ENCODE measurements at places on chromosomes 13 and 19.

GRCh38 chr19:32624410-32624809, 43.4 kb downstream of the PDCD5 start:
- DNase-seq, result no peak

- no peak for DNase-seq
These were observed 36.7 kb downstream of the DOCK9 start for GRCh38 chr13:98941126-98941525.

- no peak for DNase-seq
These were observed 77.9 kb upstream of the UQCRFS1 start for GRCh38 chr19:29290853-29291252.

GRCh38 chr19:1296078-1296477, 10.4 kb downstream of the EFNA2 start:
- no peak for DNase-seq

DNA sequence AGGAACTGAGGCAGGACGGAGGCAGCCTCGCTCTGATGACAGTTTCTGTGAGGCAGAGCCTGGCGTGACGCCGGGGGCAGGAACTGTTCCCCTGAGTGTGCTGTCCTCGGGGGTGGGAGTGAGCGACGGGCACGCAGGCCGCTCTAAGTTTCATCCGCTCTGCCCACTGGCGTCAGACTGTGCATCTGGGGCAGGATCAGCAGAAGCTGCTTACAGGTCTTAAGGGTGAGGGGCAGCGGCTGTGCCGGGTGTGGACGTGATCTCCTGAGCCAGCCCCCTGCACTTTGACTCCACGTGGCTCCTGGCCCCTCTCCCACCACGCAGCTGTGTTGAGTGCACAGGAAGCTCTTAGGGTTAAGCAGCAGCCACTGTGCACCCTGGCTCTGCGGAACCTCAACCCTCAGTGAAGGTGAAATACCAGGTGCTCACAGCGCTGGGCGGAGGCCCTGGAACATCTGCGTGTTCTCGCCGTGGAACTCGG, 1.5 kb downstream of the GRK1 start:
- no peak for DNase-seq

DNA sequence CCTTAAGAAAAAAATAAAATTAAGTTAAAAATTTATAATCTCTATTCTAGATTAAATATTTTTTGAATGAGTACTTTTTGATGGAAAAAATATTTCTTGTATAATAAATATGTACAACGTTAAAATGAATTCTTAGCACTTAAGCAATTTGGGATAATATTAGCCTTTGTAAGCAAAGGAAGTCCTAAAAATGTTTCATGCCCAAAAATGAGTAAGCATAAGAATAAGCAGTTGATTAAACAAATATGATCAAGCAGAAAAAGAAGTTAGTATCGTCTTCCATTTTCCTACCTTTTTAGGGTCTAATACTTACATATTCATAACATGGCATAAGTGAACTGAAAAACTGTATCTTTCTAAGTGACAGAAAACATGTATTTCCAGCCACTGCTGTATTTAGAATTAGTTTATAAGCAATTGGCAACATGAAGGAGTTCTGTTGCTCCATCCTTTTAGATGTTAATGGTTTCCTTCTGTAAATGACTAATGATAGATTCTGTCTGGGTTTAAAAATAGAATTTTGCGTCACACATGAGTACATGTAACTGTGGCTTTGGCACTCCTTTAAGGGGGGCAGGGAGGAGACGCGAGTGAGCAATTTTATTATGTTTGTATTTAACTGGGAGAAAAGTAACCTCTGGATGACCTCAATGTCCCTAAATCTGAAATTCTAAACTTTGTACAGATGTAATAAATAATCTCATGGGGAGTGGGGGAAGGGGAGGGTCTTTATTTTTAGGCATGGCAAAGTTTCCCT, 237.4 kb downstream of the RGCC start:
- peak; percentile 97 for DNase-seq

DNA sequence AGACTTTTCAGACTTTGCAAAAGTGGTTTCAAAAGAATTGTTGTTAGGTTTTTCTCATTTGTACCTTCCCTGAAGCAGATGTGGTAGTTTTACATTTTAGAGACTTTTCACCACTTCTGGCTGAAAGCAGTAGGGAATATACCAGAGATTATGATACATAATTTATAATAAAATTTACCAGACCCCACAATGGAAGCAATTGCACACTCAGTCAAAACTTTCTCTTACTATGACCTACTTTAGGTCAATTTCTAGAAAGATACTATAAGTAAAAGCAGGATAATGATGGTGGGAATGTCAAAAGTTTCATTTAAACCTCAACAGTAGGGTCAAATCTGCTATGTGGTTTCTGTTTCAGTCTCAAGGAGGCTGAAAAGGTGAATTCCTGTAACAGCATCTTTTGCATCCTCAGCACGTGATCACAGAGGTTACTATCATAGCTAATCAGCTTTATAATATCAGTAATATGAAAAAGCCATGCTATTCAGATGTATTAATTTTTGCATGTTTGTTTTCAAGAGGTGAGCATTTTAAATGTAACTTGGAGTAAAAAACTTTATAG, 26.9 kb downstream of the PCCA start:
- no peak for DNase-seq

GRCh38 chr13:75307370-75307949, 174.5 kb downstream of the TBC1D4 start:
- no peak for DNase-seq

GRCh38 chr19:13806728-13807127, 11.5 kb downstream of the ZSWIM4 start:
- DNase-seq, result no peak

GRCh38 chr19:12872255-12872654, 9.0 kb downstream of the DNASE2 start:
- no peak for DNase-seq

GRCh38 chr19:5943045-5943444, 29.0 kb downstream of the CAPS start:
- no peak for DNase-seq

GRCh38 chr13:50374517-50374916, 359.3 kb downstream of the KCNRG start:
- no peak for DNase-seq

GRCh38 chr19:46748325-46749109, 2.3 kb upstream of the STRN4 start:
- peak; percentile 34 for DNase-seq

DNA sequence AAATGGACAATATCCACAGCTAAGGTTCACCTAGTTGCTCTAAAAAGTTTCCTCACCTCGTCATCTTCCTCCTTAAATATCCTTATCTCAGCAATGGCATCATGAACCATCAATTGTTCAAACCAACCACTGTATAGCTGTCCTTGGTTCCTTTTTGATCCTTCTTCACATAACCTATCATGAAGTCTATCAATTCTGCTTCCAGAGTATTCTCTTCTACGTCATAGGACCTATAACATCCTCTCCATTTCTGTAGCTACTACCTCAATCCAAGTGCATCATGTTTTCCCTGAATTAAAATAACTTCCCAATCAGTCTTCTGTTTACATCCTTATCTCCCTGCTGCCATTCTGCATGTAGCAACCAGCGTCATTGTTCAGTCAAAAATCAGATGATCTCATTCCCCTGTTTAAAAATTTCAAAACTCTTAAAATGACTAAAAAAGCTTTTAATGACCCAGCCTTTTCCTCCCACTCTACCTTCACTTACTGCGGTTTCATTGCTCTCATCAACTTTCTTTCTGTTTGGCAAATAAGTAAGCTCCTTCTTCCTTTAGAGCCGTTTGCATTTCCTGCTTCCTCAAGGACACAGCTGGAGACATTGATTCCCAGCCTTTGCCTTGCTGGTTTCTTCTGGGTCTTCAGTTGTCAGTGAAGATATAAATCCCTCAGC, 223.9 kb upstream of the MIR17HG start:
- no peak for DNase-seq

GRCh38 chr19:7480970-7481255, 7.9 kb downstream of the PEX11G start:
- DNase-seq, result no peak

DNA sequence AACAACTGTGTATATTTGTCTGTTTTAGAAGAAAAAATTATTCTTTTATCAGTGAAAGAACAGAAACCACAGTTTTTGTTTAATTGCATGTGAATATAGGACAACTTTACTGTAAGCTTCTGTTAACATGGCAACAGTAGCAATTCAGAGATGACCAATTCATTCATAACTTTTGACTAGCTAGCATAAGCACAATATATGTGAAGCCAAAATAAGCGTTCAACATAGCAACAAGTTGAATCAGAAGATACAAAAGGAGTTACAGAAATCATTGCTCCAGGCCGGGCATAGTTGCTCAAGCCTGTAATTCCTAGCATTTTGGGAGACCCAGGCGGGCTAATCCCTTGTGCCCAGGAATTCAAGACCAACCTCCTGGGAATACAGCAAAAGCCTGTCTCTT, 197.1 kb upstream of the GPC6 start:
- DNase-seq, result no peak

- no peak for DNase-seq
These were observed 15.1 kb upstream of the TRPC4 start for GRCh38 chr13:37884674-37885073.

- no peak for DNase-seq
These were observed 307.5 kb downstream of the TBC1D4 start for GRCh38 chr13:75174481-75174880.

- DNase-seq, result no peak
These were observed 25.4 kb downstream of the PCDH9 start for GRCh38 chr13:67204764-67205163.

DNA sequence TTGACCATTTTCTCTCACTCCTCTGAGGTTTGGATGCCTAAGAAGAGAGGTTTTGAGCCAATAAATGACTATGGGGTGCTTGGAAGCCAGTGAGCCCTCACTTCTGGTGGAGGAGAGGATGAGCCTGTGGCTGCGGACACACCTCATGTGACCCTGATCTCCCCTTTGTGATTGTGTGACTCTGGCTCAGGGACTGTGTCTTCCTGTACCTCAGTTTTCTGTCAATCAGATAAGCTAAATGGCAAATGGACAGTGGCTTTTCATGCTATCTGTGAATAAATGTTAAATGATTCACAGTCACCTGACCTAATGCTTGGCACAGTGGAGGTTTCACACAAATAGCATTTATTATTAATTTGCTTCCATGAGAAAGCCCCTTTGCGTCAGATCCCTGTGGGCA, 2.7 kb downstream of the PSG8 start:
- DNase-seq, result no peak

DNA sequence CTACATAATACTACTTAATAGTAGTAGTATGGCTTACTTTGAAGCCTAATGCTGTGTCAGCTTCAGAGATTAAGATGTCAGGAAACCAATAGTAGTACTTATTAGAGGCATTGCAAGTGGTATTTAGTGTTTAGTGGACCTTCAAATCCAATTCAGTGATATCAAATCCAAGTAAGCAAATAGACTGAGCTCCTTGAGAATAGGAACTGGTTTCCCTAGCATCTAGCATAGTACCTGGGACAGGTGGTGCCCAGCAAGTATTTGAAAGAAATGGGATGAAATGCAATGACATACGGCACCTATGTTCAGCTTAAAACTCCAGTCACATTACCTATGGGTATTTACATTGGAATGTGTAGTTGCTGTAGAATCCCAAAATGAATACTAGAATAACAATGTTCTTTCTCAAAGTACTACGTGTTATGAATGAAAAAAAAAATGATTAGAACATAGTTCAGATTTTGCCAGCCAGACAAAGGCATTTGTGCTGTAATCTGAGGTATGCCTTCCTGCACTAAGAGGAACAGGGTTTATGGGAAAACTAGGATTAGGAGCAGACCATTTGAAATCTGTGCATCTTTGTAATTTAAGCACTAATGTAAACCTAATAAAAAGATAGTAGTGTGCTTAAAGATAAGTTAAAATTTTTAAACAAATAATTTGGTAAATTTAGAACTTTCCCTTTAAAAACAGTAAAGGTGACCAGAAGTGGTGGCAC, 17.1 kb downstream of the LSM14A start:
- DNase-seq, result no peak

DNA sequence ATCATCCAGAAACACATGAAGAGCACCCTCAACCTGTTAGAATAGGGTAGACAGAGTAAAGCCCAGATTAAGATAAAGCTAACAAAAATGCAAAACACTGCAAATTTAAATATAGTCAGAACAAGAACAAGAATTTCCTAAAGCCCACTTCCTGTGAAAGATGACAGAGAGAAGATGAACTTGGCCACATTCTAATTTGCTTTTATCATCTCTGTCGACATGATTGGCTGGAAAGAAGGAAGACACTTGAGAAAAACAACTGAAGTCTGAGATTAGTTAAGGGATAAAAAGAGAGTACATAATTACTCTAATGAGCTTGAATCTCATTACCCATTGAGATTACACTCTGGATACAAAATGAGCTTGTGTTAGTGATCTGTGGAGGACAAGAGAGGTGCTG, 537.6 kb downstream of the KLF5 start:
- no peak for DNase-seq

GRCh38 chr13:24861617-24862362, 97.8 kb downstream of the RNF17 start:
- DNase-seq, result no peak

GRCh38 chr13:25783076-25783475, 268.7 kb downstream of the SHISA2 start:
- DNase-seq, result no peak

GRCh38 chr13:50999641-51000040, 90.0 kb downstream of the RNASEH2B start:
- no peak for DNase-seq

DNA sequence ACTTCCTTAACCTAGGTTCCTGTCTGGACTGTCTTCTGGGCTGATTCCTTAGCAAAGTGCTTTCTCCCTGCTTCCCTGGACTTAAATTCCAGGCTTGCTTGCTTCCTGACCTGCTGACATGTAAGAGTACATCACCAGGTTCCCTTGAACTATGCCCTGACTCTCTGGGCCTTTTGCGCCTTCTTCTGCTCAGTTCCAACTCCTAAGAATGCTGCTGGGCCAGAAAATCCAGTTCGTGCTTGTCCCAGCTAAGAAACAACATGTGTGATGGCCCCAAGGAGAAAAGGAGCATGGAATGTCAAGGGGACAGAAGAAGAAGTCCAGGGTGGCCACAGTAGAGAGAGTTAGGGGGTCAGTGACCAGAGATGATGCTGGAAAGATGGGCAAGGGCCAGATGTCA, 42.6 kb upstream of the MBNL2 start:
- DNase-seq, result no peak

DNA sequence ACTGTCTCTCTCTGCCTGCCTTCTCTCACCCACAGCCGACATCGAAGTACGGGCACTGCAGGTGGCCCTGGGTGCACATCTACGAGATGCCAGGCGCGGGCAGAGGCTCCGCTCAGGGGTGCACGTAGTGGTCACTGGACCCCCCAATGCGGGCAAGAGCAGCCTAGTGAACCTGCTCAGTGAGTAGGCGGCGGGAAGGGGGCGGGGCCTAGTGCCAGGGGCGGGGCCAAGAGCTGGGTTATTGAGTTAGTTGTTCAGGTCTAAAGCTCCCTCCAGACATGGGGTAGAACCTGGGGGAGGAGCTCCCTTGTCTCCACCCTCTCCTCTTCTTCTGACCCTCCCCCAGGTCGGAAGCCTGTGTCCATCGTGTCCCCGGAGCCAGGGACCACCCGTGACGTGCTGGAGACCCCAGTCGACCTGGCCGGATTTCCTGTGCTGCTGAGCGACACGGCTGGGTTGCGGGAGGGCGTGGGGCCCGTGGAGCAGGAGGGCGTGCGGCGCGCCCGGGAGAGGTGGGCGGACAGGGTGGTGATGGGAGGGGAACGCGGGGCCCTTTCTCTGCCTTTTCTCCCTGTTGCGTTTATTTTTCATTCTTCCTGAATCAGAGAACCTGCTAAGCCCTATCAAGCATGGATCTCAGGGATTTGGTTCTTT, 1.9 kb downstream of the GTPBP3 start:
- DNase-seq, result no peak

Data from HCEC 1CT (cell line).